Prostate gland (tissue), 2 donors: ENCODE measurements at places on chromosomes 7 and 10.

- DNase-seq, result no peak
Measured at GRCh38 chr7:50141131-50141530, 48.1 kb upstream of the ZPBP start.

DNA sequence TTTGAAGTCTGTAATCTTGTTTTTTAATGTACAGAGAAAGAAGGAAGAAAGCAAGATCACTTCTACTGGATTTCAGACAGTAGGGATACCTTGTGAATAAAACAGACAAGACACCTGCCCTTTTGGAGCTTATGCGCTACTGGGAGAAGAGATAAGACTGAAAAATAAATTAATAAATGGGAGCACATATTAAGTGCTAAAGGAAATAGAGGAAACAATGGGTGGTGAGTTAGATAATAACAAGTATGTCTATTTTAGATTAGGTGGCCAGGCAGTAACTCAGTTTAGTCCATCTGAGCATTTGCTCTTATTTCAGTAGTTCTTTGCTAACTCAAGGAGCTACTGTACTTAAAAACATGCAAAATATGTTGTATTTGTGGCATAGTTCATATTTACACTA is 15.9 kb downstream of the MIOS start:
- DNase-seq, result no peak

- DNase-seq, result no peak
Measured at GRCh38 chr7:25967278-25968204, 184.5 kb upstream of the NFE2L3 start.

DNA sequence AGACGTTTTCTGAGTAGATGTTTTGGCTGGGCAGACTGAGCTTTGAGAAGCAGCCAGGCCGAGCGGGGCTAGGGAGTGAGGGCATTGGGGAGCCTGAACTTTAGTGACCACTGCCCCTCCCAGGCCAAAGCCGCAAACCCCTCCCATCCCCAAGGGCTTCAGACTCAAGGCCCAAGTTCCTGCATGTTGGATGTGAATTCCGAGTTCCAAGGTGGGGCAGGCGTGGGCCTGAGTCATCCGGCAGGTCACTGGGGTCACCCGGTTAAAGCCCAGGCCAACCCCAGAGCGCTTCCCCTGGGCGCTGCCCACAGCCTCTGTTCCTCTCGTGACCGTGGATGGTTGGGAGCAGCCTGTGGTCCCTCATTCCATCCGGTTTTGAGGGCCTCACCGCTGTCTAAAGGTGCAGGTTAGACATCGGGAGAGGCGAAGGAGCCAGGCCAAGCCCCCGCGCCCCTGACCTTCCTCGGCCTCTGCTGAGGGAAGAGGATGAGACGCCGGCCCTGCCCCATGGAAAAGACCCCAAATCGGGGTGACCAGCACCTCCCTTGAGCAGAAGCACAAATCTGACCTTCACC is 6.9 kb upstream of the PDGFA start:
- no peak for DNase-seq

DNA sequence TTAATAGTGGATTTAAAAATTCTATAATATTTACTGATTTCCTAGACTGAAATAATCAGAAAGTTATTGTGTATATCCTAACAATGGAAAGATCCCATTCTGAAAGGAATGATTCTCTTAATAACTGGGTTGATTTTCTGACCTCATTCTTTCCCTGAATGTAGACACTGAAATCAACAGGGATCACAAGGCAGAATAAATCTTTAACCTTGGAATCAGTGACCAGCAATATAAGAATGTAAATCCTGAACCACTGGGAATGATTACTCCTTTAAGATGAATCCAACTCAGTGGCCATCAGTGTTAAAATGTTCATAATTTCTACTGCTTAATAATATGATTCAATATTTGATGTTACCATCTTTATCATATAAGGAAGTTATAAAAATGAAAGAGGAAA is 47.6 kb downstream of the ANKRD26 start:
- no peak for DNase-seq

GRCh38 chr7:55878691-55879090 is 8.6 kb upstream of the ZNF713 start:
- DNase-seq, result no peak

GRCh38 chr7:146249272-146249671 is 132.7 kb downstream of the CNTNAP2 start:
- DNase-seq, result no peak

- no peak for DNase-seq
Measured at GRCh38 chr7:38409531-38409930, 136.1 kb upstream of the TARP start.

GRCh38 chr10:74047871-74048270 is 50.0 kb downstream of the VCL start:
- DNase-seq, result no peak

DNA sequence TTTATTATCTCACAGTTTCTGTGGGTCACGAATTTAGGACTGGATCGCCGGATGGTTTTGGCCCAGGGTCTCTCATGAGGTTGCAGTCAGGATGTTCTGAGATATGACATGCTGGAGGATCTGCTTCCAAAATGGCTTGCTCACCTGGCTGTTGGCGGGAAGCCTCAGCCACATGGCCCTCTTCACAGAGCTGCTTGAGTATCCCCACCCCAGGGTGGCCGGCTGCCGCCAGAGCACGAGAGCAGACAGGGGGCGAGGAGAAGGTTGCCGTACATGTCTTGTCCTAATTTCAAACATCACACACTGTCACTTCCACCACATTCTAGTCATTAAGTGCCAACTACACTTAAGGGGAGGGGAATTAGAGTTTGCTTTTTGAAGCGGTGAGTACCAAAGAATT is 365.8 kb downstream of the FGFR2 start:
- no peak for DNase-seq

- no peak for DNase-seq
Measured at GRCh38 chr10:43128958-43129706, 9.1 kb upstream of the CSGALNACT2 start.

GRCh38 chr10:26939962-26940354 is 79.2 kb upstream of the ABI1 start:
- DNase-seq, result no peak

DNA sequence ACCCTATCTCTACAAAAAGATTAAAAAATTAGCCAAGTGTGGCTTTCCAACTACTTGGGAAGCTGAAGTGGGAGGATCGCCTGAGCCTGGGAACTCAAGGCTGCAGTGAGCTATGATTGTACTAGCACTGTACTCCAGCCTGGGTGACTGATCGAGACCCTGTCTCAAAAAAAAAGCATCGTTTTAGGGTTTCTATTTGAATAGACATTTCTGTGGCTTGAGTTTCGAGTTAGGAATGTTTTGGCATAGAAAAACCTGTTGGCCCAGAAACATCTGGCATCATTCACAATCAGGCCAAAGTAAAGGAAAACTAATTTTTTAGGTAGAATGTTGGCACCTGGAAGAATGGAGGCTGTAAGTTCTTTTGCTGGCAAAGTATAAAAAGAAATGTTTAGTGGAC is 72.4 kb downstream of the AUTS2 start:
- DNase-seq, result no peak

- no peak for DNase-seq
Measured at GRCh38 chr7:121139427-121139826, 150.9 kb downstream of the CPED1 start.

DNA sequence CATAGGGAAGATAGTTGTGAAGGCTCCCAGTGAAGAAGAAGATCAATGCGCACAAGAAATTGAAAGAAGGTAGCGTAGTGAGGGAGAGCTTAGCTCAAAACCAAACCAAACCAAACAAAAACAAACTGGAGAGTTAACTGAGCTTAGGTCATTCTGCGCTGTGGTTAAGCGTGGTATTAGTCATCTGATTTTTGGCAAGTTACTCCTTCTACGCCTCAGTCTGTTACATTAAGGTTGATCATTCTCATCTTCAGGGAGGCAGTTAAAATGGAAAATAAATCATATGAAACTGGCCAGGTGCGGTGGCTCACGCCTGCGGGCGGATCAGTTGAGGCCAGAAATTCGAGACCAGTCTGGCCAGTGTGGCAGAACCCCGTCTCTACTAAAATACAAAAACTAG is 259.7 kb downstream of the EXOC4 start:
- DNase-seq, result no peak

DNA sequence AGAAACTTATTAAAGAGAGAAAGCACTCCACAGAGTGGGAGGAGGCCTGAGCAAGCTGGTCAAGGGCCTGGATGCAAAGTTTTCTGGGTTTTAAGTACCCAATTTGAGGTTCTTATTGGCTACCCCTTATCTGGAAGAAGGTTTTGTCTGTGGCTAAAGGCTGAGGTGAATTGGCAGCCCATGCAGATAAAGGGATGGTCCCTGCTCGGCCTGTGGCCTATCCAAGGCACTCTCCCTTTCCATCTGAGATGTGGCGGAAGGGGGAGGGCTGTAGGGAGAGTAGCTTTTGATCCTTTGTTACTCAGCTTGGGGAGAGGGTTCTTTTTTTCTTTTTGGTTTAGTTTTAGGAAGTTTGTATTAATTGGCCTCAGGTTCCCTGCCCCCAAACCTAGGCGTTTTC is 465.1 kb downstream of the ATRNL1 start:
- DNase-seq, result no peak

GRCh38 chr10:78225594-78225993 is 191.9 kb downstream of the RPS24 start:
- DNase-seq, result no peak
